ENCODE measurements at places on chromosomes 12 and 14.
A peak's percentile ranks its signal among the peaks of the same experiment; 100 is the strongest.

DNA sequence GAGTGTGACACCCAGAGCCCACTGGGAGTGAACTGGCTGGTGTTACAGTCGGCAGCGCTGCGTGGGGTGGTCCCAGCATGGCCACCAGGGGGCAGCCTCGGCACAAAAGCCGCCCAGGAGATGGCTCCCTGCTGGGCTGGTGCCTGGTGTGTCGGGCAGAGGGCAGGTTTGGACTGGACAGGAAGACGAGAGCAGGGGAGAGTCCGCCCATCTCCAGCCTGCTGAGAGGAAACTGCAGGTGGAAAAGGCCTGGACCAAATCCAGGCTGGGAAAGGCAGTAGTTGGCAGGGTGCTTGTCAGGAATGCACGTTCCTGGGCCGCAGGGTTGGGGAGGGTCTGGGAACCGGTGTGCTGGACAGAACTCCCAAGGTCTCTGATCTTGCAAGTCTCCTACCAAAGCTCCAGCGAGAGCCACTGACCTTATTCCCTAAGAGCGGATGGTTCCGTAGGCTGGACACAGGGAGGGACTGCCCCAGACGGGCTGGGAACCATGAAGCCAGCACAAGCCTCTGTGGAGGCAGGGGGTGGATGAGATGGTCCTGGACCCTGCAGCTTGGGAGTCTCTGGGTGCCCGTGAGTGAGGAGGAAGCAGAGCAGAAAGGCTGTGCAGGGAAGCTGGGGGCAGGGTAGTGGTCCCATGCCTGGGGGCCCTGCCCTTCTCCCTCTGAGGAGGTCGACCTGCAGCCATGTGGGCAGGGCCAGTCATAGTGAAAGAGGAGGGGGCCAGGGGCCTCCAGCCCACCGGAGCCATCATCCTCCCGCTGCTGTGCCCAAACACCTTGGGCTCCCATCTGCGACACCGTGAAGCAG, 1.8 kb downstream of the AHNAK2 start:
- H3K4me1 ChIP-seq, result peaks cover 8% of the 10 kb centered on the region
- DNase-seq, result peak; percentile 90
- no peak overlapping the region for H3K27ac ChIP-seq
- peaks cover 35% of the 10 kb centered on the region for H3K27me3 ChIP-seq

- DNase-seq, result no peak
- no peak overlapping the region for H3K4me3 ChIP-seq
- H3K4me1 ChIP-seq, result no peaks in the 10 kb centered on the region
- no peaks in the 10 kb centered on the region for H3K27me3 ChIP-seq
- no peaks in the 10 kb centered on the region for H3K36me3 ChIP-seq
- no peak overlapping the region for H3K27ac ChIP-seq
Observed at GRCh38 chr12:68063900-68064590, 74.8 kb downstream of the IFNG-AS1 start.

DNA sequence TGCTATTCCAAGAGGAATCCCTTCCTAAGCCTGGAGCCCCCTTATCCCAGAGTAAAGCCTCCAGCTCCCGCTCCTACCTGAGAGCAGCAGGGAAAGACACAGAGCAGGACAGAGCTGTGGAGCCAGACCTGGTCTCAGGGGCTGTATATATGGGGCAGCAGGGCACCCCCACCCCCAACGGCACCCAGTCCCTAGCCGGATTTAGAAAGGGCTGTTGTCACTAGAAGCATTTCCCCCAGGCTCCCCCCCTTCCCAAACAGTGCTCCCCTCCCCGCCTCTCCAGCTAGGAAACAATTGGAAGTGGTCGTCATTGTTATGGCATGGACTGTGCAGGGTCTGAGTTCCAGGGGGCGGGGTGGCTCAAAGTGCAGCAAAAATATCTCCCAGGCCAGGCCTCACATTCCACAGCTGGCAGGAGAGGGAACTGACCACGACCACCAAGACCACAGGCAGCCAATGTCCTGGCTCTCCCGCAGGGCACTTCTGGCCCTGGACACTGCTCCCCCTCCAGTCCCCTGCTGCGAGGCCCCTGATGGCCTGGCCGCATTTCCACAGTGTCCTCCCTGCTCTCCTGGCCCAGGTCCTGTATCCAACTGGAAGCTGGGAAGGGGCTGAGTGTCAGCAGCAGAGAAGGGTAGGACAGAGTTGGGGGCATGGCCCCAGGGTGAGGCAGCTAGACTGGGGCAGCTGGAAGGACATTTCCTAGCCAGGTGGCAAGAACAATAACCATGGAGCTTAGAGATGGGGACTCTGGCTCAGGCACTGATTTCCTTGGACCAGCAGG, at the start of gene MYH7:
MYH7 (minus strand) TSS at position 118 of the 784 bp plus-strand sequence. CDS start 1,928 bp downstream, outside the sequence.
- H3K27ac ChIP-seq, result no peak within 1 kb of the TSS
- H3K4me1 ChIP-seq, result 0 out of 2 replicates have a peak, but pooled peaks cover 4% of the 10 kb centered on the region

DNA sequence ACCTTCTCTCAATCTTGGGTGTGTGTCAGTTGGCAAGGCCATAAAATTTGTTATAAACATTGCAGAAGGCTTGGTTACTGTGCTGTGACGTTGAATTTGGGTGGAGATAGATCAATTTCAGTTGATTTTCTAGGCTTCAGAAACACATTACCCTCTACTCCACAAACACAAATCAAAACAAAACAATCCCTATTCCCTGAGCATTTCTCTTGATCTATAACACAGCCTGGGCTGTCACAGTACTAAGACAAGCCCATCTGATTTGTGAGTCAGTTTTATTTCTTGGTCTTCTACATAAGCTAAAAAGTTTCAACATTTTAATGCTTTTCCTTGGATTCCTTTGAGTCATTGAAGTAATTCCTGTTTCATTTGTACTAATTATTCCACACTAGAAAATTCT, 79.8 kb downstream of the PTPN11 start:
- H3K4me1 ChIP-seq, result no peaks in the 10 kb centered on the region
- H3K27ac ChIP-seq, result no peak overlapping the region
- no peaks in the 10 kb centered on the region for H3K27me3 ChIP-seq
- H3K36me3 ChIP-seq, result peaks cover 6% of the 10 kb centered on the region
- no peak for DNase-seq
- no peak overlapping the region for H3K4me3 ChIP-seq

- no peak overlapping the region for H3K27ac ChIP-seq
- no peaks in the 10 kb centered on the region for H3K4me1 ChIP-seq
- DNase-seq, result no peak
- H3K27me3 ChIP-seq, result no peaks in the 10 kb centered on the region
- H3K4me3 ChIP-seq, result no peak overlapping the region
Observed at GRCh38 chr12:12964255-12964654, 12.3 kb upstream of the GPRC5D start.

DNA sequence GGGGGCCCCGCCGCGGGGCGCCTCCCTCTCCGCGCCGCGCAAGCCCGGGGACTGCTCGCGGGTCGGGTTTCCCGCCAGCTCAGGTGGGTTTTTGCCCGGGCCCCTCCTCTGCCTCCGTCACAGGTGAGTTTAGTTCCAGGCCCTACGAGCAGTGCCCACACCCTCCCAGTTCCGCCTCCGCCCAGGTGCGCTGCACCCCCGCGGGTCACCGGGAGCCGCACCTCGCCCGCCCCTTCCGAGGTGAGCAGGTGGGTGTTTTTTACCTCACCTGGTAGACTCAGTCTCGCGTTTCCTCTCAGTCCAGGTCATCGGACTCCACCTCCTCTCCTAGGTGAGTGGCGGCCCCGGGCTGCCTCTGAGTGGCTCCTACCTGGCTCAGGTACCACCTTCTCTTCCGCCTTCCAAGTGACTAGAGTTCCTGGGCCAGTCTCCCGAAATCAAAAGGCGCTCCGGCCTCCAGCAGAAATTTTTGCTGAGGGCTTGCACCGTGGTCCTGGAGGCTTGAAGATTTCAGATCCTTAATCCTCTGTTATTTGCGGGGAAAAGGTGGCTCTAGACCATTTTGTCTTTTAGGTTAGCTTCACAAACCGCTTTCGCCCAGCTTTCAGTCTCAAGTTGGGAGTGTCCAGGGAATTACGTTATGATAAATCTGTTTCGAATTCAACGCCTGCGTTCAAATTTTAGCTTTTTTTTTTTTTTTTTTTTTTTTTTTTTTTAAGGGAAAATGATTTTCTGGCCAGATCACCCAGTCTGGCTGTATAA, at the start of gene TMEM30B:
TMEM30B (minus strand) TSS at position 153 of the 762 bp plus-strand sequence. CDS start 191 bp downstream, outside the sequence.
- DNase-seq, result peak; percentile 70
- H3K27me3 ChIP-seq, result peaks cover 19% of the 10 kb centered on the region
- no peak within 1 kb of the TSS for H3K27ac ChIP-seq
- no peaks in the 10 kb centered on the region for H3K4me1 ChIP-seq
- H3K36me3 ChIP-seq, result no peaks in the 10 kb centered on the region
- peak within 1 kb of the TSS; percentile 61 for H3K4me3 ChIP-seq

- peaks cover 12% of the 10 kb centered on the region for H3K27me3 ChIP-seq
- H3K4me3 ChIP-seq, result no peak overlapping the region
- no peak for DNase-seq
- no peak overlapping the region for H3K27ac ChIP-seq
Observed at GRCh38 chr14:92692822-92693226, 55.6 kb downstream of the LGMN start.

DNA sequence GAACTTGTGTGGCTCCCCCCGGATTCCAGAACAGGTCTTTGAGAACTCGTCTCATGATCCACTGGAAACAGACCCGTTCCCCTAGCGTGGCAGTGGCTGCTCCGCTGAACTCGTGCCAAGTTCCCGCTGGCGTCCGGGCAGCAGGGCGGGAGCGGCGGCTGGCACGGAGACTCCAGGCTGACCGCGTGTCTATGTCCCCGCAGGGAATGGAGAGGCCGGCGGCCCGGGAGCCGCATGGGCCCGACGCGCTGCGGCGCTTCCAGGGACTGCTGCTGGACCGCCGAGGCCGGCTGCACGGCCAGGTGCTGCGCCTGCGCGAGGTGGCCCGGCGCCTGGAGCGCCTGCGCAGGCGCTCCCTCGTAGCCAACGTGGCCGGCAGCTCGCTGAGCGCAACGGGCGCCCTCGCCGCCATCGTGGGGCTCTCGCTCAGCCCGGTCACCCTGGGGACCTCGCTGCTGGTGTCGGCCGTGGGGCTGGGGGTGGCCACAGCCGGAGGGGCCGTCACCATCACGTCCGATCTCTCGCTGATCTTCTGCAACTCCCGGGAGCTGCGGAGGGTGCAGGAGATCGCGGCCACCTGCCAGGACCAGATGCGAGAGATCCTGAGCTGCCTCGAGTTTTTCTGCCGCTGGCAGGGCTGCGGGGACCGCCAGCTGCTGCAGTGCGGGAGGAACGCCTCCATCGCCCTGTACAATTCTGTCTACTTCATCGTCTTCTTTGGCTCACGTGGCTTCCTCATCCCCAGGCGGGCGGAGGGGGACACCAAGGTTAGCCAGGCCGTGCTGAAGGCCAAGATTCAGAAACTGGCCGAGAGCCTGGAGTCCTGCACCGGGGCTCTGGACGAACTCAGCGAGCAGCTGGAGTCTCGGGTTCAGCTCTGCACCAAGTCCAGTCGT, 1.5 kb downstream of the APOLD1 start:
- no peaks in the 10 kb centered on the region for H3K36me3 ChIP-seq
- no peak overlapping the region for H3K4me3 ChIP-seq
- DNase-seq, result peak; percentile 57
- H3K4me1 ChIP-seq, result peaks cover 11% of the 10 kb centered on the region

GRCh38 chr14:23557946-23558345, 1.9 kb downstream of the THTPA start:
- no peak overlapping the region for H3K27ac ChIP-seq
- no peak overlapping the region for H3K4me3 ChIP-seq
- DNase-seq, result no peak
- H3K27me3 ChIP-seq, result no peaks in the 10 kb centered on the region
- peaks cover 10% of the 10 kb centered on the region for H3K4me1 ChIP-seq

All from H1 (cell line).